ENCODE measurements at places on chromosomes 4 and X.
A peak's percentile ranks its signal among the peaks of the same experiment; 100 is the strongest.

DNA sequence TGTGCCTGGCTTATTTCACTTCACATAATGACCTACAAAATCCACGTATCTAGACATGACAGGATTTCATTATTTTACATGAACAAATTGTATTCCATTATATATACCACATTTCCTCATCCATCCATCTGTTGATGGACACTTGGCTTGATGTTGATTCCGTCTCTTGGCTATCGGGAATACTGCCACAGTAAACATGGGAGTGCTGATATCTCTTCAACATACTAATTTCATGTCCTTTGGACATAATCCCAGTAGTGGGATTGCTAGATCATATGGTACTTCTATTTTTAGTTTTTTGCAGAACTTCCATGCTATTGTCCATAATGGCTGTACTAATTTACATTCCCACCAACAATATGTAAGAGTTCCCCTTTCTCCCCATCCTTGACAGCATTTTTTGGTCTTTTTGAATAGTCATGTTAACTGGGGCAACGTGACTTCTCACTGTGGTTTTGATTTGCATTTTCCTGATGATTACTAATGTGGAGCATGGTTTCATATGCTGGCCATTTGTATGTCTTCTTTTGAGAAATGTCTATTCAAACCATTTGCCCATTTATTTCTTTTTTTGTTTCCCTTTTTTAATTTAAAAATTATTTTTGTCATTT is 68.9 kb downstream of the HTRA3 start:
- H3K4me1 ChIP-seq: peaks cover 10% of the 10 kb centered on the region
- no peak overlapping the region for H3K27ac ChIP-seq
- no peak overlapping the region for H3K4me3 ChIP-seq
- no peaks in the 10 kb centered on the region for H3K27me3 ChIP-seq
- H3K36me3 ChIP-seq: no peaks in the 10 kb centered on the region
- DNase-seq: no peak

DNA sequence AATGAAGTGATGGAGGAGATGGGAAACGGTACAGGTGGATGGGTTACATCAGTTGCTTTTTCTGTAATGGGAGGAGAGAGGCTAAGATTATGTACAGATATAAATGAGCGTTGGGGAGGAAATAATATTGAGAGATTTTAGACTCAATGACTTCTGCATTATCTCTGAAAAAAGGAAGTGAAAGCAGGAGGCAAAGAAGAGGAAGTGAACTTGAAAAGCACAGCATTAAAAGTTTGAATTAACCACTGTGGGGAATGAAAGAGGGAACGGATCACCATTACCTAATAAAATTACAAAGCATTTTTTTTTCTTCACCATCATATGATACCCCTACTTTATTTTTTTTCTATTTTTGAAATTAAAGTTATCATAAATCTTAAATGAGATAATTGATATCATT is 1025.5 kb downstream of the RPA4 start:
- DNase-seq: no peak
- no peaks in the 10 kb centered on the region for H3K4me1 ChIP-seq
- peaks cover 12% of the 10 kb centered on the region for H3K27me3 ChIP-seq

DNA sequence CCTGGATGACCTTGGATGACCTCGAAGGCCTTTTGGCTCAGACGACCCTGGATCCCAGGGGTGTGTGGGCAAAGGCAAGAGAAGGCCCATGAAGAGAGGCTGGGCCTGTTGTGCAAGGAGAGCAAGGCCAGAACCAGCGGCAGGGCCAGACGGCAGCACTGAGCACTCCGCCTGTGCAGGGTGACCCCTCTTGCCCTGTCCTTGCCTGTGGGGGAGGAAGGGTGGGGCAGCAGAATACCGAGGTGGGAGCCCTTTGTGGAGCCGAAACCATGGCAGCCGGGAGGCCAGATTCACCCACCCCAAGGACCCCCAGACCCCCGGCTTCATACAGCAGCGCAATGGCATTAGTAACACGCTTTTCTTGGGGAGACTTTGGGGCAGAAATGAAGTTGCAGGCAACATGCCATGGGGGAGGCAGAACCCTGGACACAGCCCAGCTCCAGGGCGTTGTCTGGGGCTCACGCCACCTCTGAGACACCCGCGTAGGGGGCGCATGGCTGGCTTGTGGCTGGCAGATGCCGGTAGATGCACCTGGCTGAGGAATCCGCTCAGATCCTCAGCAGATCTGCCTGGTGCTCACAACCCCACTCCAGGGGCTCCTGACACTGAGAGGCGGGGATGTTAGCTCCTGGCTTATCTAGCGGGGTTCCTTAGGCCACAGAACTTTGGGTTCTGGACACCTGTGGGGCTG is 114.5 kb downstream of the FAM53A start:
- peaks cover 5% of the 10 kb centered on the region for H3K4me1 ChIP-seq
- DNase-seq: no peak
- no peak overlapping the region for H3K27ac ChIP-seq
- H3K27me3 ChIP-seq: peaks cover 2% of the 10 kb centered on the region
- no peak overlapping the region for H3K4me3 ChIP-seq

DNA sequence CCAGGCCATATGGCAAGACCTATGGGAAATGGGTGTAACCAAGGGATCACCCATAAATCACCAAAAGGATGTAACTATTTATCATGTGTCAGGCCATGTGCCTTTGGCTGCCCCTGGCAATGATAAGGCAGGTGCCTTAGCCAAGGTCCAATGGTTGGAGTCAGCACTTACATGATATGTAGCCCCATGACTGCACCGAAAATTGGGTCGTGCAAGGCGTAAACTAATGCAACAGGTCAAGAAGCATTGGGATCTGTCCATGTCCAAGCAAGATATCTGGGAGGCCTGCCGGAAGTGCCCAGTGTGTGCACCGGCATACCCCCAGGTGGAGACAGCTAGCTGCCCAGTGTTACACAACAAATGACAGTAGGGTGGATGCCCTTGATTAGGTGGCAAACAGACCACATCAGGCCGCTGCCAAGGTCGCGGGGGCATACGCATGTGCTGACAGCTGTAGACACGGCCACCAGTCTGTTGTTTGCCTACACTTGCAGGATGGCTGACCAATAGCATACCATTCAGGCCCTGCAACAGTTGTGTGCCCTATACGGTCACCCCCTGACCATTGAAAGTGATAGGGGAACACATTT is 698.2 kb upstream of the AGA start:
- no peaks in the 10 kb centered on the region for H3K4me1 ChIP-seq
- DNase-seq: no peak
- H3K36me3 ChIP-seq: no peaks in the 10 kb centered on the region
- H3K4me3 ChIP-seq: no peak overlapping the region
- H3K27me3 ChIP-seq: no peaks in the 10 kb centered on the region
- H3K27ac ChIP-seq: no peak overlapping the region

- H3K36me3 ChIP-seq: no peaks in the 10 kb centered on the region
- no peaks in the 10 kb centered on the region for H3K27me3 ChIP-seq
These were observed 1905.4 kb downstream of the C4orf33 start for GRCh38 chr4:131001371-131001770.

- no peak overlapping the region for H3K27ac ChIP-seq
- no peaks in the 10 kb centered on the region for H3K36me3 ChIP-seq
- H3K4me3 ChIP-seq: no peak overlapping the region
- peaks cover 9% of the 10 kb centered on the region for H3K4me1 ChIP-seq
- H3K27me3 ChIP-seq: no peaks in the 10 kb centered on the region
- DNase-seq: no peak
These were observed 293.1 kb downstream of the TENM3 start for GRCh38 chr4:182536221-182536811.

GRCh38 chrX:46572340-46572936 is 1.1 kb upstream of the CHST7 start:
- DNase-seq: no peak
- no peaks in the 10 kb centered on the region for H3K36me3 ChIP-seq
- H3K27ac ChIP-seq: no peak overlapping the region
- H3K4me3 ChIP-seq: no peak overlapping the region

- H3K27ac ChIP-seq: no peak overlapping the region
- DNase-seq: no peak
- H3K4me3 ChIP-seq: no peak overlapping the region
- H3K27me3 ChIP-seq: peaks cover 32% of the 10 kb centered on the region
- H3K4me1 ChIP-seq: no peaks in the 10 kb centered on the region
- H3K36me3 ChIP-seq: no peaks in the 10 kb centered on the region
These were observed 8.9 kb upstream of the BBS7 start for GRCh38 chr4:121879135-121879534.

GRCh38 chr4:100286636-100287035 is 96.4 kb upstream of the DDIT4L start:
- H3K36me3 ChIP-seq: no peaks in the 10 kb centered on the region
- H3K4me3 ChIP-seq: no peak overlapping the region
- H3K27ac ChIP-seq: no peak overlapping the region
- no peaks in the 10 kb centered on the region for H3K27me3 ChIP-seq
- H3K4me1 ChIP-seq: peaks cover 20% of the 10 kb centered on the region
- DNase-seq: no peak

- peak overlapping the region; percentile 63 for H3K27ac ChIP-seq
- peaks cover 17% of the 10 kb centered on the region for H3K27me3 ChIP-seq
- peaks cover 7% of the 10 kb centered on the region for H3K4me1 ChIP-seq
- H3K36me3 ChIP-seq: peaks cover 6% of the 10 kb centered on the region
- H3K4me3 ChIP-seq: no peak overlapping the region
- DNase-seq: peak; percentile 70
These were observed 5.2 kb downstream of the YIPF6 start for GRCh38 chrX:68503836-68504636.

DNA sequence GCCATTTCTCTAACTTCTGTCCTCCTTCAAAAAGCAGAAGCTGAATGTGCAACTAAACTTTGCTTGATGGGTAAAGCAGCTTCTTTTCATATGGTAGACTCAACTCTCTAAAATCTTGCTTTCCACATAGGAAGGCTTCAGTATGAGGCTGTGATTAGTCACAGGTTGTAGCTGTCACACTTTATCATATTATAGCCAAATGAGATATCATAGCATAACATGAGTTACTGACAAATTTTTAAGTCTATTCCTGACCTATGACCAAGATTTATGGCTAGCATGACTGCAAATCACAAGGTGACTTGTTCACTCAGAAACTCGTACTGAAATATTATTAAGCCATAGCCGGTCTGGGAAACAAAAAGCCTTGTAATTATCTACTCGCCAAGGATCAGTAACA is 998.6 kb downstream of the RPA4 start:
- peak; percentile 4 for DNase-seq
- peaks cover 40% of the 10 kb centered on the region for H3K27me3 ChIP-seq
- H3K27ac ChIP-seq: no peak overlapping the region
- no peak overlapping the region for H3K4me3 ChIP-seq
- no peaks in the 10 kb centered on the region for H3K4me1 ChIP-seq

DNA sequence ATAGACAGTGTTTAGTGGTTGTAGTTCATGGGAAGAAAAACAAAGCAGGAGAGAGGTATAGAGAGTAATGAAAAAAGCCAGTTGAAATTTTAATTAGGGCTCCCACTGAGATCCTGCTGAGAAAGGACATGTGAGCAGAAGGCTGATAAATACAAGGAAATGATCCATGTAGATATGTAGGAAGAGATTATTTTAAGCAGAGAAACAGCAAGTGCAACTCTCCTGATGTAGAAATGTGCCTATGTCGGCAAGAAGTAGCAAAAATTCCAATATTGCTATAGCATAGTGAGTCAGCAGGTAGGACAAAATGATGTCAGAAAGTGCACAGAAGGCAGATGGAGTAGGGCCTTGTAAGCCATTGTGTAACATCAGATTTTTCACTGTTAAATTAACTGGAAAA is 1027.3 kb downstream of the PCDH18 start:
- H3K4me3 ChIP-seq: no peak overlapping the region
- H3K27ac ChIP-seq: peak overlapping the region; percentile 33
- peaks cover 7% of the 10 kb centered on the region for H3K4me1 ChIP-seq
- DNase-seq: peak; percentile 58
- no peaks in the 10 kb centered on the region for H3K36me3 ChIP-seq

- no peak overlapping the region for H3K4me3 ChIP-seq
- DNase-seq: peak; percentile 46
These were observed 4.3 kb upstream of the ARHGAP10 start for GRCh38 chr4:147727476-147728028.

DNA sequence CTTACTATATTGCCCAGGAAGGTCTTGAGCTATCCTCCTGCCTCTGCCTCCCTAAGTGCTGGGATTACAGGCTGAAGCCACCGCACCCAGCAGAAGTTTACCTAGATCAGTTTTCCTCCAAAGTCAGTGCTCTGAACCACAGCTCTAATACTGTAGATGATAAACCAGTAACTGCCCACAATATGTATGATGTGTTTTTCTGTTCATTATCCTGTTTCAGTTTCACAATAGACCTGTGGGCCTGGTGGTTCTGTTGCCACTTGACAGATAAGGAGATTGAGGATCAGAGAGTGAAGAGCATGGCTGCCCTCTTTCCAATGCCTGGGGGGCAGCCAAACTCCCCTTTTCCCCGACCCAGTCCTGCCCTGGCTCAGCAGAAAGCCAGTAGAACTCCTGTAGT is 87.0 kb downstream of the EFNB1 start:
- no peak overlapping the region for H3K4me3 ChIP-seq
- no peak overlapping the region for H3K27ac ChIP-seq
- DNase-seq: no peak
- H3K27me3 ChIP-seq: peaks cover 61% of the 10 kb centered on the region
- no peaks in the 10 kb centered on the region for H3K36me3 ChIP-seq

- H3K36me3 ChIP-seq: no peaks in the 10 kb centered on the region
- no peak overlapping the region for H3K4me3 ChIP-seq
- peaks cover 22% of the 10 kb centered on the region for H3K27me3 ChIP-seq
- no peak overlapping the region for H3K27ac ChIP-seq
These were observed 226.6 kb downstream of the KDR start for GRCh38 chr4:54898656-54899340.

DNA sequence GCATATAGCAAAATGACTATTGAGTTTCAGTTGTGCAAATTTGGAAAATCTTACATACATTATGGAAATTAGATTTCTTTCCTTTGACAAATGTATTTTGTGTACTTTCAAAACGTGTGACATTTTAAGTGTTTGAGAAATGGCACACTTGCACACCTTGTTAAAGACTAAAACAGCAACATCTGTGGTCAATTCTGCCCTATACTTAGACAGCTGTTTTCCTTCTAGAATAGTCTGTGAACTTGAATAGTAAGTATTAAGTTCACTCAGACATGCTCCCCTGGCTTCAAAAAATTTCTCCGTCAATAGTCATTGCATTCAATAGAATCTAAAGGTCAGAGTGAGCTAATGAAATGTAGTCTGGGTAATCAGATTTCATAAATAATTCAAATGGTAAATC is 21.7 kb upstream of the TBC1D9 start:
- no peak overlapping the region for H3K27ac ChIP-seq
- DNase-seq: no peak
- no peak overlapping the region for H3K4me3 ChIP-seq
- no peaks in the 10 kb centered on the region for H3K27me3 ChIP-seq
- H3K36me3 ChIP-seq: no peaks in the 10 kb centered on the region
- no peaks in the 10 kb centered on the region for H3K4me1 ChIP-seq

All from MCF 10A (cell line).